ENCODE measurements at places on chromosomes 7 and 10.

GRCh38 chr7:88866265-88866863 is 70.8 kb upstream of the TEX47 start:
- no peak for DNase-seq

DNA sequence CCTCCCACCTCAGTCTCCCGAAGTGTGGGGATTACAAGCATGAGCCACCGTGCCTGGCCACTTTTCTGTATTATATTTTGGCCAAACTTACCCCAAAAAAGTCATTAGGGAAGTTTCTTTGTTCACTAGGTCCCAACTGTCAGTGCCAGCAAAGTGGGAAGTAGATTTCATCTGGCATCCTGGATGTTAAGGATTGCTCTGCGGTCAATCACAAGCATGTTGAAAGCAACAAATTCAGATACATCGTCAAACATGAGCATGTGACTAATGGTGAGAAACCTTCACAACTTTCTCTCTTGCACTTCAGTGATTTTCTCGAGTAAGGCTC is 14.3 kb upstream of the LRRC17 start:
- DNase-seq: no peak

GRCh38 chr10:114057855-114058254 is 14.2 kb downstream of the ADRB1 start:
- no peak for DNase-seq

DNA sequence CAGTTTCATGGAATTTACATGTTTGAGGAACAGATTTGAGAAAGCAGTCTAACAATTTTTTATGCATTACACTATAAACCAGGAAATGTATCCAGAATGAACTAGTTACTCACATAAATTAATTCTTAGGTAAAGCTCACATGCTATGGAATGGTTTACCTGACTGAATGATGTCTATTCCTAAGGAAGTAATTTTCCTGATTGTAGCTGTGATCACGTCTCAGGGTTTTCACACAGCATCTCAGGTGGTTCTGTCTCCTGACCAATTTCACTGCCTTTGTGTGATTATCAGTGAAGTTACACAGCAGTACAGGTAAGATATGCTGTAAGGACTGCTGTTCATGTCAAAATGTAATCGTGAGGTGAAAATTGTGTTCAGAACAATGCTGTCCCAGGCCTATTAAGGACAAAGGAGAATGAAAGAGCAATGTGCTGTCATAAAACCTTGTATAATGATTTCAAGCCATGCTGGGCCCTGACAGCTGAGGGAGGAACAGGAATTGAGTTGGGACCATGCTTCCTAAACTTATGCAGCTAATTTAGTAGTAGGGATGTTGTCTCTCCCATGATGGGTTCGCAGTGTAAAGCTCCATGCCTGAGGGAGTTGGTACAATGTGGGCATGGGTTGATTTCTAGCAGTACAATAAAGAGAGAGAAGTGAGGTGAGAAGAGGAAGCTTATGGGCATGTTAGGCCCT is 631.8 kb downstream of the NRG3 start:
- no peak for DNase-seq

DNA sequence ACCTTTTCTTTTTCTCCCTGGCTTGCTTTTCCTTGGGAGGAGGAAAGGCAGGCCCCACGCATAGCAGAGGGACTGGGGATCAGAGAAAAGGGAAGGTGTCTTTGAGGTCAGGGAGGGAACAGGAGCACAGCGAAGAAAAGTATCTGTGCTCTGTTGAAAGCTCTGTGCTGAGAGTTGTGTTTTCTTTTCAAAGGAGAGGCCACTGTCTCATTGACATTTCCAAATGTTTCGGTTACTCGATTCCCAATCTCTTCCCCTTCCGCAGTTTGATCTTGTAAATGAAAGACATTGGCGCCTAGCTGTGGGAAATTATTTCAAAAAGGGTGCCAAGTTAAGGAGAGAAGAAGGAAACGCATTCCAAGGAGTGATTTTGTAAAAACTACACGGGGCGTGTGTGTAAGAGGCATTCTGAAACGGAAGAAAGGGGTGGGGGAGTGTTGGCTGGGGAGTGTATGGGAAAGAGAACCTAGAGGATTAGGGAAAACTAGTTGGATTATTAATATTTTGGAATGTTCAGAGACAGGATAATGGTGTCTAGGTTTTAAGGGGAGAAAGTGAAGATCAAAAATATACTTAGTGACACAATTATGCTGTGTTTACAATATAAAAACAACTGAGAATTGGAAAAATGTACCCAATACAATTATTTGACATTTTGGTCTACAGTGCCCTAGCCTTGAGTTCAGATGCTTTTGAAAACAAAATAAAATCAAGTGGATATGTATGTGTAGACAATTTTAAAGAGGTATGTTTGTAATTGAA is 708 bp downstream of the KLHDC10 start:
- DNase-seq: no peak

GRCh38 chr10:79361726-79362397 is 14.6 kb downstream of the PPIF start:
- DNase-seq: no peak

GRCh38 chr10:56561336-56561735 is 200.3 kb upstream of the ZWINT start:
- no peak for DNase-seq

- DNase-seq: no peak
Observed at GRCh38 chr10:71367271-71367670, 29.4 kb upstream of the CDH23 start.

DNA sequence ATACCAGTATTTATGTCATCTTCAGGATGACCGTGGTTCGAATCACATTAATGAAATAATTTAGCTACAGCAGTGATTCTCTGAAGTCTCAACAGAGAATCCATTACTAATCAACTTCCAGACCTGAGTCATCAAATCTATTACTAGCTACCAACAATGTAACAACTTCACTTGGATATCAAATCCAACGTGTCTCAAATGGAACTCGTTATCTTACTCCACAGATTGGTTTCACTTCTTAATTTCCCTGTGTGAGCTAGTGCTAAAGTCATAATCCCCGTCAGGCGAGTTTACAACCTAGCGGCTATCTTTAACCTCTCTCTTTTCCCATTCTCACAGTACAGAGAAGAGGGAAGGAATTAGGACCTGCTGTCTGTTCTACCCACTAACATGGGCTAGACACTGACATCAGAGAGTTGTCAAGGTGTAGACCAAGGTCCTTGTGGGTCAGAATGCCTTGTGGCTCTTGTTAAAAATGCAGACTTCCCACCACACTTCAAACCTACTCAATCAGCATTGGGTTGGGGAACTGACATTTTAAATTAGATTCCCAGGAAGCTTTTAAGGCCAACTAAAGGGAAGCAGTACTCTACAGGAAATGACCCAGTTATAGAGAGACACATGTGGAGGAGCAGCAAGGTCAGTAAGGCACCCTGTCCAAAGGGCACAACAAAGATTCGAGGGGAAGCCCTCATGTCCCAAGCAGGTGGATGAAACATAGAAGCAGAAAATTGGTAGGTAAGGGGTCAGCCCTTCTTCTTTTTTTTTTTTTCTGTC is 57.3 kb upstream of the GSAP start:
- DNase-seq: no peak

GRCh38 chr10:74097776-74098175 is 52.9 kb downstream of the AP3M1 start:
- no peak for DNase-seq

DNA sequence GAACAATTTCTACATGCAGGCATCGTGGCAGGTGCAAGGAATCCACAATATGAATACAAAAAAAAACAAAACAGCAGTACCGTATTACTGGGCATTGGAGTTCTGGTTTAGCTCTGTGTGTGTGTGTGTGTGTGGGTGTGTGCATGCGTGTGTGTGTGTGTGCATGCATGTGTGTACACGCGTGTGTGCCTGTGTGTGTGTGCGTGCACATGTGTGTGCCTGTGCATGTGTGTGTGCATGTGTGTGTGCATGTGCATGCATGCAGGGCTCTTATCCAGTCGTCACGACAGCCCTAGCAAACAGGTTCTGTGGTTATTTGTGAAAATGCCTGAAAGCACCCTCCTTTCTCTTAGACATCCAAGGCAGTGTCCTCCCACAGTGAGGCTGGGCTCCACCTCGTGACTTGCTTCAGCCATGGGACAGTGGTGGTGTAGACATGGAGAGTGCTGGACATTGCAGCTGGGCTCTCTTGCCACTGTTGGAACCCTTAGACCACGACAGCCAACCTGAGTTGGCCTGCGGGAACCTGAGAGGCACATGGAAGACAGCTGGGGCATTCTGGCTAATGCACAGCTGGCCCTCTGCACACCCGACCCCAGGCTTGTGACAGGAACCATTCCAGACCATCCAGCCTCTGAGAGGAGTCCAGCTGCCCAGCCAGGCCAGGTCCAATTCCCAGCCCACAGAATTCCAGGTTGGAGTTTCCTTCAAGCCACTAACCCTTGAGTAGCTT is 173.4 kb upstream of the SHH start:
- DNase-seq: no peak

DNA sequence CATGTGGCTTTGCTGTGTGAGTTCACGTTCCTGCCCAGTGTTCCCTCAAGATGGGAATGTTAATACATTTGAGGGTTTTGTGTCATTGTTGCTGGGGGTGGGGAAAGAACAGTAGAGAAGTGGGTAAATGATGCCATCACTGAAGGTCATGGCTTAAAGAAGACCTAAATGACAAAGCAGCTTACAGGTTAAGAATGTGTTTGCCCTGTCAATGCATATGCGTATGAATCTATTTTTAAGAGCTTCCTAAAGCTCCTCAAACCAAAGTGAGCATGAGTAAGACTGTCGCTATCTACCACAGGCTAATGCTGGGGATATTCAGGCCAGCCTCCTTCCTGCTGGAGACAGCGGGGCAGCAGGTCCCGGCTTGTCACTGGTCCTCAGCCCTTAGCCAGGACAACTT is 162.9 kb downstream of the CREB5 start:
- DNase-seq: no peak

- DNase-seq: no peak
Observed at GRCh38 chr7:96005271-96005670, 232.9 kb downstream of the DYNC1I1 start.

- DNase-seq: no peak
Observed at GRCh38 chr7:19144661-19145433, at the start of gene FERD3L. Gene FERD3L, minus strand, starts transcription at chr7:19145421. Its CDS starts 59 bp downstream, at chr7:19145362.

DNA sequence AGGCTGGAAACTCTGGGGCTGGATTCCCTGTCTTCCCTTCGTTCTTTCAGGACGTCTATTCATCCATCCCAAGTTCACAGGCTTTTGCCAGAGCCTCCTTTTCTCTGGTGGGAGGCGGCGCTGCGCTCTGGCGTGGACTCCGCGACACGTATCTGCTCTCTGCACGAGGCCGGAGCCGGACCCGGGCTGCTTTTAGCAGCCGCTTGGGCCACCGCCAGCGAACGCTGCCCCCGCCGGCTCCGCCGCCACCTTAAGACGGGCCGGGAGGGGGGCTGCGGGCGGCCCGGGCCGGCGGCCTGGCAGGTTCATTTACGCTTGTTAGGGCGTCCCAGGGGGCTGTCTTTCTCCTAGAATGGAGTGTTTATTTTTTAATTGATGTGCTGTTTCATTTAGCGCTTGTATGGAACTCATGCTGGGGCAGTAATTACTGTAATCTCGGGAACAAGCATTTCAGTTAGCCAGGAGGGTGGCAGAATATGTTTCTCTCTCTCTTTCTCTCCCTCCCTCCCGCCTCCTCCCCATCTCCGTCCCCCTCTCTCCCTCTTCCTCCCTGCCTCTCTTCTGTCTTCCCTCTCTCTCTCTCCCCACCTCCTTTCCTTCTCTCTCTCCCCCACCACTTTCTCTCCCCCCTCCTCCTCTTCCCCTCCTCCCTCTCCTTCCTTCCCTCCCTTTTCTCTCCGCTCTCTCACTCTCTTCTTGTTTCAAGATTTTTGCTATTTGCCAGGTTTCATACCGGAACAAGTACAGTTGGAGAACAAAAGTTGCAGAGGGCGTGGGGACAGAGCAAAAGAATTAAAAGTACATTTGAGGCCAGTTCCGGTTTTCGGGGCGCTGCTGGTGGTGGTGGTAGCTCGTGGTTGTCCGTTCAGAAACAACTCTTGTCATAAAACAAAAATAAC is 1.3 kb upstream of the FZD8 start:
- no peak for DNase-seq

DNA sequence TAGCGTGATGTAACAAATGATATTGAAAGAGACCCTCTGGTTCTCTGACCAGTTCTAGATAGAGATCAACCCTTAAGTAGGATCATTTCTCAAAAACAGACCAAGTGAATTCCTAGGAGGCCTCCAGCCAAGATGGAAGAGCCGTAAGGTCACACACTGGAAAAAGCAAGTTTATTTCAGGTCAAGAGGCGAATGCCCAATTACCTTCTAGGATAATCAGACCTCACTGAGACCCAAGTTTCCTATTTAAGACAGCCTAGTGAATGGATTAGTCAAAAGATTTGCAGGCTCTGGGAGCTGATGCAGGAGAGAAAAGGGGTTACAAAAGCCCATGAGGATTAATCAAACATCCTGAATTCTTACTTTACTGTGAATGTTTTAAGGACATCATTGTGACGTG is 486.1 kb upstream of the NRP1 start:
- DNase-seq: peak; percentile 50

GRCh38 chr10:76866841-76867586 is 770.6 kb downstream of the KCNMA1 start:
- DNase-seq: no peak

DNA sequence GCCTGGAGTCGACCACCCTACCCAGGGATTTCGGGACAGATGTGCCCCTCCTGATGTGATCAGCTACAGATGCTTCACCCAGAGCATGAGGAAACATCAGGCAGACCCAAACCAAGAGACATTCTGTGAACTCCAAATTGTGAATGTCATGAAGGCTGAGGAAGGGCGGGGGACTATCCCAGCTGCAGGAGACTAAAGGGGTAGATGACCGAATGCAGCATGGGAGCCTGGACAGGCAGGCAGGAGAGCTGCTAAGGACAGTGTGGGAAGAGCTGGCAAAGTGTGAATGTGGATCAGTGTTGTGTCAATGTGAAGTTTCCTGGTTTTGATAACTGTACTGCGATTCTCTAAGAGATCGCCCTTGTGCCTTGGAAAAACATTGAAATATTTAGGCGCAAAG is 19.2 kb upstream of the DRGX start:
- DNase-seq: no peak

DNA sequence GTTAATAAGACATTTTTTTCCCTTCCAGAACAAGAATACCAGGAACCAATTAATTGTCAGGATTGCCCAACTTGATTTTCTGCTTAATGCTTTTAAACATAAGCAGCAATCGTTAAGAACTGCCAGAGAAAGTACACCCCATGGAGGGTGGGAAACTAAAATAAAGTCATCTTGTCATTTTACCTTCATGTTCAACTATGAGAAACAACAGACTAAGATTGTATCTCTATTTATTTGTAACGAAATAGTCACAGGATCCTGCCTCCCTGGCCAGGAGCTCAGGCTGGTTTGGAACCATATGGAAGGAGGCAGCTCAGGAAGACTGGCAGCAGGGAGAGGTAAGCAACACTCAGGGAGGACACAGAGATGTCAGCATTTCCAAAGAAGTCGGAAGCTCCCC is 129.6 kb downstream of the TNS3 start:
- no peak for DNase-seq

Data from NCI-H526 (cell line).